ENCODE measurements at places on chromosomes 4 and X.

DNA sequence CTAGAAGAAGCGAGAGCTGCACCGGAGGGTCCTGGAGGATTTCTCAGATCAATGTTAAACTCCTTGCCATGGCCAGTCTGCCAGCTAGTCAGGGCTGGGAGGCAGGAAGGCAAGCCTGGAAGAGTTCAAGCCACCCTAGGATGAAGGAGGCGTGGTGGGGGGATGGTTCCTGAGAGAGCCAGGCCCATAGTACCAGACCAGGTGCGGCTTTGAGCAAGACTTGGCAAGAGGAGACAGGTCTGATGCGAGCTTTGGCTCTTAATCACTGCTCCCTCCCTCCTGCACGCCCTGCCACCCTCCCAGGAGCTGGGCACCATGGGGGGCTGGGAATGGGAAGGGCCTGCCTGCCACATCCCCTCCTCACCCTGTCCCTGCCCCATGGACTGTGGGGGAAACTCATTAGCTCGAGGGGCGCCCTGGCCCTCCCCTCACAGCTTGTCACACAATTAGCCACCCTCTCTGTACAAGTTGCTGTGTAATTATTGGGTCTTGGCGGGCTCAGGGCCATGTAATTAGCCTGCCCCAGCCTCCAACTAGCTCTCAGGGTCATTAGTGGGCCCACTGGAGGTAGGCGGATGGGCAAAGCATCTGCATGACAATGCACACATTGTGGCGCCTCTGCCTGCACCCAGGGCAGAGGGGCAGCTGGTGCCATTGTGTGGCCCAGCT lies 50.3 kb downstream of the EFNB1 start:
- DNase-seq, result no peak

GRCh38 chr4:13642170-13642950 lies 14.8 kb upstream of the BOD1L1 start:
- DNase-seq, result no peak

GRCh38 chrX:44946771-44947170 lies 73.8 kb downstream of the KDM6A start:
- DNase-seq, result no peak

DNA sequence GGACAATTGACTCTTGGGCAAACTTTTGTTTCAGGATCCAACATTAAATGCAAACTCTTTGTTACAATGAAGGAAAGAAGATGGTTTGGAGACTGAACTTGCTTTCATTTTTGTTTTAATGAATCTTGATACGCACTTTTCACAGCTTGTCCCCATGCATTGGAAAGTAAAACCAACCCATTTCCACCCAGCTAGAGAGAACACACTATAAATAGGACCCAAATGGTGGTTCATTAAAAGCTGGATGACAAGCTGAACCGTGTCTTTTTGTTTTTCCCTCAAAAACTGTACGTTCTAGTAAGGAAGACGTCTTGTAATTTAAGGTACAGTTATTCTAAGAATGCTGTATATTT lies 95.3 kb upstream of the EGFL6 start:
- DNase-seq, result no peak

DNA sequence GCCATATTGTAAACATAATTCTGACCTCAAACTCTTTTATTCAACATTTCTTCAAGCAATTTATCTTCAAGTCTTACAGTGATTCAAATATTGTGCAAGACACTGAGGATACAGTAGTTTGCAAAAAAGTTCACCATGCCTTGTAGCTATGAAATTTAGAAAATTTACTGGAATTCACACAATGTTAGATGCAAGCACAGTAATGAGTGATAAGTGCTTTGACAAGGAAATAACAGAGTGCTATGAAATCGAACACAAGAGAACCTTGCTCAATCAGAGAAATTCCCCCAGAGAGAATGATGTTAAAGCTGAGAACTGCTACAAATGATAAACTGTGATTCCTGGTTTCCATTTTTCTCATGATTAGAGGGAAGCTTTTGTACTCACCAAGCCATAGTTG lies 952.9 kb downstream of the FAT4 start:
- no peak for DNase-seq

DNA sequence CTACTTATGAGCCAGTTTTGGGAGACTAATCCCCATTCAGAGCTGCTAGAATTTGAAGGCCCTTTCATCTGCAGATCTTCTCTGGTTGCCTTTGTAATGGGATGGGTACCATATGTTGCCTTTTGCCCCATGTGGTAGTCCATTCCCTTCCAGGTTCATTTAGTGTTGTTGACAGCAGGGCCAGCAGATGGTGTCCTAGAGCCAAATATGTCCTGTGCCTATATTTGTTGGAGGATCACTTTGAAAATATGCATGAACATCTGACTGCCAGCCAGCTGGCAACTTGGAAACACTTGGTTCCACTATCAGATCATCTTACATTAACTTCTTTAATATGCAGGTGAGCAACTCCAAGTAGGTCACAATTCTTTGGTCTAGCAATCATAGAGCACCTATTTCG lies 30.4 kb downstream of the CFAP299 start:
- DNase-seq, result peak; percentile 80

GRCh38 chr4:91935217-91935616 lies 368.5 kb upstream of the GRID2 start:
- no peak for DNase-seq

GRCh38 chr4:135354876-135355275 lies 1153.3 kb upstream of the PABPC4L start:
- no peak for DNase-seq

- DNase-seq, result no peak
Observed at GRCh38 chr4:129179276-129179675, 83.3 kb downstream of the C4orf33 start.

GRCh38 chr4:85968945-85969819 lies 390.7 kb downstream of the MAPK10 start:
- peak; percentile 79 for DNase-seq

- peak; percentile 85 for DNase-seq
Observed at GRCh38 chr4:109548655-109549054, 11.4 kb upstream of the MCUB start.

DNA sequence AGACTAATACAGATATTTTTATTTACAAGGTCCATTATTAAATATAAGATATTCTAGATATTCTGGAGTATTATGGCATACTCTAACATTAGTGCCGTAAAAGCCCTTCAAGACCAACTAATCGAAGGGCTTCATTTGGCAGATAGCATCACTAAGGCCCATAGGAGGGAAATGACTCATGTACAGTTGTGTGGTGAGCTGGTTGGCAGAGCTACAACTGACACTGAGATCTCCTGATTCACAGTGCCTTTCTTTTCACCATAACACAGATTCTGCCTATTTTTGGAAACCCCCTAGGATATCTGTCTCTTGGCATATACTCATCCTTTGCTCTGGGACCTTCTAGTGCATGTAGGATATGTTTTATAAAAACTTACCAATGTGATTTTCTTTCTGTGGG lies 201.7 kb upstream of the AFF2 start:
- DNase-seq, result peak; percentile 25

DNA sequence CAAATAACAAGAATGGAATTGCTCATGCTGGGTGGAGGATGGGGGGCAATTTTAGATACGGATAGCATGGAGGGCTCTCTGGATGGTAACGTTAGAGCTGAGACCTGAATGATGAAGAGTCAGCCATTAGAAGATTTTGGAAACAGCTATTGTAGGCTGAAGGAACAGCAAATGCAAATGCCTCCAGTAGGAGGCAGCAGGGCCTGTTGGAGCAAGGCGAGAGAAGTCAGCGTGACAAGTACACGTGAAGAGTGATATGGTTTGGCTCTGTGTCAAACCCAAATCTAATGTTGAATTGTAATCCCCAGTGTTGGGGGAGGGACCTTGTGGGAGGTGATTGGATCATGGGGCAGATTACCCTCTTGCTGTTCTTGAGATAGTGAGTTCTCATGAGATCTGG lies 59.3 kb upstream of the SOD3 start:
- no peak for DNase-seq

DNA sequence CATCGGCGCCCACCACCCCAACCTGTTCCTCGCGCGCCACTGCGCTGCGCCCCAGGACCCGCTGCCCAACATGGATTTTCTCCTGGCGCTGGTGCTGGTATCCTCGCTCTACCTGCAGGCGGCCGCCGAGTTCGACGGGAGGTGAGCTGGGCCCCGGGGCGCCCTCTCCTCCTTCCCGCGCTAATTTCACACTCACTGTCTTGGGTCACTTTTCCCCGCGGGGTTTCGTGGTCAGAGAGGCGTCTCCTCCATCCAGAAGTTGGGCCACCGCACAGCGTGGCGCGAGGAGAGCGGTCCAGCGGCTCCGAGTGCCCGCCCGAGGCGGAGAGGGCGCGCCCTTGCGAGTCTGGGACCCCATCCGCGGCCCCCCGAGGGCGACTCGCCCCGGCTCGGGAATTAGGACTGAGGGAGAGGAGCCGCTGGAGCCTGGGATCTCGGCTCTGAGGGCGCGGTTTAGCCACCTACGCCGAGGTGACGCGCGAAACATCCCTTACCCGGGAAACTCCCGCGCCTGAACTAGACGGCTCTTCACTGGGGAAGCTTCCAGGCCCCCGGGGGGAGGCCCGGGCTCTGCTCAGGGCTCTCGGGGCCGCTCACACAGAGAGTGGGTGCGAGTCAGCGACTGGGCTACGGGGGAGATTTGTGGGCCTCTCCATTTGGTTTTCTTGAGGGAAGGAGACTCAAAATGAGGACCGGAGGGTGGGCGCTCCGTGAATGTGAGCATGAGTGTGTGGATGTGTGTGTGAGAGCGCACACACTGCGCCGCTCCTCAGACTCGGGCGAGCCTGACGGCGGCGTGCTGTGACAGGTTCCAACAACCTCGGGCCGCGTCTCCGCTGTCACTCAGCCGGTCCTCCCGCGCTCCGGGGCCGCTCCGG lies 551 bp downstream of the NPNT start:
- no peak for DNase-seq

DNA sequence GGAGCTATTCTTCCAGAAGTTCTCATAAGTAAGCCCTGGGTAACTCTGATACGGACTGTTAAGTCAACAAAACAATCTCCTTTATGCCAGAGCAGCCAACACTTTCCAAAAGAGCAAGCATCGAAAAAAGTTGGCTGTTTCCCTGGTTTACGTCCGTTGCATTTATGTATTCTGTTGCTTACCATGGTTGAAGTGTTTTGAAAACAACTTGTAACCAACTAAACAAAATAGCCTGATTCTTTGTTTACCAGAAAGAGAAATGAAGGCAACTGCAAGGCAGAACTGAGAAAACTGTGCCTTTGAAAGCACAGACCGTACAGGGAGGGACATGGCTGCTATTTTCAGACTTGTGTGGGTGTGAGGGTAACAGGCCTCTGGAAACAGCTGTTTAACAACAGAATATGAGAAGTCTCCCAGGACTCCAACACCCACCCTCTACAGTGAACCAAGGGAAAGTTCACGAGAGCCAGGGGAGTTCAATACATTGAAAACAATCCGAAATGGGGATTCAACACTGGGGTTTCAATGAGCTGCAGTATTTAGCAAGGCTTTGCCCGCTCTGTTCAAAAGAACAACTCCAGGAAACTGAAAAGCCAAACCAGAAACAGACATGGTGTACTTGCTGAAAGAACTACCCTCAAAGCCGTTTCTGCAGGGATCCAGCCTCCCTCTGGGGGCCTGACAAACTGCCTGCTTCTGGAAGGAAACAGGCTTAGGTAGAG lies 95.8 kb upstream of the EGFL6 start:
- peak; percentile 2 for DNase-seq

GRCh38 chr4:87108142-87108546 lies 112.3 kb downstream of the KLHL8 start:
- DNase-seq, result no peak

GRCh38 chrX:18674417-18674787 lies 2.5 kb upstream of the RS1 start:
- DNase-seq, result no peak

DNA sequence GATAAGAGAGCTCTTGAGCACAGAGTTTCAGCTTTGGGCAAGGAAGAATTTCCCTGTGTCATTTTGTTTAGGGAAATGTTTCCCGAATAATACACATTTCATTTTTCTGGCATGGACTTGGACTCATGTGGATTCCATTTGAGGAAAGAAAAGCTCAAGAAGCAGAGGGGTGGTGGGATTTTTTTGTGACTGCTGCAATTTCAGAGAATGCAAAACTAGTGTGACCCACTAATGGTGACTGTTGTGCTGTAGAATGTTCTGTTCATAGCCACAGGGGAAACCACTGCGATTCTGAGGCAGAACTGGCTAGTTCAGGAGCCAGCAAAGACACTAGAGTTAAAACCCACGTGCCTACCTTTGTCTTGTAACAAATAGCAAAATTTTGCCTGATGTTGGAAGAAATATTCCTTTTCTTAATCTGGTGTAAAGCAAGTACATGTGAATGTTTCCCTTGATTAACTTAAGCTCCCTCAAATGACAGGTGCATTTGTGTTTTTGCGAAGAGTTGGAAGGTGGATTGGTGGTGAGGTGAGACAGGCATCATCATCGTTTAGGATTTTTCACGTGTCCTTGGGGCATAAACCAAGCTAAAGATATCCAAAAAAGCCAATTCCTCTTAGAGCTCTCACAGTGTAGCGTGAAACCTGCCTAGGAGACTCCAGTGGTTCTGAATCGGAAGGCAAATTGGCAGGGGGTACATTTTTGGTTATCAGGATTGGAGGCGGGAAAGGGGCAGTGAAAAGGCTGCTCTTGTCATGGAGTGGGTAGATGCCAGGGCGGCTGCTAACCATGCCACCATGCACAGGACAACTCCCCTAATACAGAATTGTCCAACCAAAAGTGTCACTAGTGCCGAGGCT lies 38.0 kb upstream of the FAM9C start:
- DNase-seq, result no peak
